ENCODE measurements at places on chromosomes 1 and 21.

GRCh38 chr1:4656533-4657140 lies 2.2 kb downstream of the AJAP1 start:
- no peak for DNase-seq

GRCh38 chr1:235767795-235768194 lies 98.9 kb downstream of the LYST start:
- no peak for DNase-seq

DNA sequence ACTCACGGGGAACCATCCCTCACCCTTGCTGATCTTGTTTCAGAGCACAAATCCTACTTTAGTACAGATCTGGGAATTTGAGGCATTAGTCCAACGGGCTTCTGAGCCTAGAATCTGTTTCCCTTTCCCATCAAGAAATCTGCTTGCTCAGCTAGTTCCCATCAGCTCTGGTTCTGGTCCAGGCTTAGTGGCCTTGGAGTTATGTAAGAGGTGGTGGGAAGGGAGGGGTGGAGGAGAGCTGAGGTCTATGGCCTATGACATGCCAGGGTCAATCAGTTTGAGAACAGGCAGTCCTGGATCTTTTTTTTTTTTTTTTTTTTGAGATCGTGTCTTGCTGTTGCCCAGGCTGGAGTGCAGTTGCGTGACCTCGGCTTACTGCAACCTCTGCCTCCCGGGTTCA lies 4.1 kb downstream of the GSTM1 start:
- no peak for DNase-seq

DNA sequence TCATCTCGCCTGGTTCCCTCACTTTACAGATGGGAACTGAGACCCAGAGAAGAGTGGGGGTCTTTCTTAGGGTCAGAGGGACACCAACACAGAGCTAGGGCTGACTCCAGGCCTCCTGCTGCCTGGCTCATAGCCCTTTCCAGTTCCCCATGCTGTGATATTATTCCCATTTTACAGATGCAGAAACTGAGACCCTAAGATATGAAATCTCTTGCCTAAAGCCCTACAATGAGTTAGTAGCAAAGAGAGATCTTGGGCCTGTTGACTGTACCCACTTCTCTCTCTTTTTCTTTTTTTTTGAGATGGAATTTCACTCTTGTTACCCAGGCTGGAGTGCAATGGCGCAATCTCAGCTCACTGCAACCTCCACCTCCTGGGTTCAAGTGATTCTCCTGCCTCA lies 49.9 kb downstream of the SLC9A1 start:
- no peak for DNase-seq

- no peak for DNase-seq
These were observed 147.2 kb upstream of the JUN start for GRCh38 chr1:58931024-58931423.

DNA sequence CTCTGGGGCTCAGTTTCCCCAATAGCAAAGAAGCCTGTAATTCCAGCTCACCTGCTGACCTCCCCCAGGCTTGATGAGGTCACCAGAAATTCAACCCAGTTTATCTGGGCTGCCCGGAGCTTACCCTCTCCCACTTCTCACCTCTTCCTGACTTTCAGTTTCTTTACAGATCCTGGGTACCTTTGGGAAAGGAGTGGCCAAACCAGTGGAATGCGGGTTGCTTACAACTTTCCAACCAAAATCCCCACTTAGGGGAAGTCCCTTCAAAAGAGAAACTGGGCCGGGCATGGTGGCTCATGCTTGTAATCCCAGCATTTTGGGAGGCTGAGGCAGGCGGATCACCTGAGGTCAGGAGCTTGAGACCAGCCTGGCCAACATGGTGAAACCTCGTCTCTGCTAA lies 5.9 kb upstream of the MARCKSL1 start:
- no peak for DNase-seq

GRCh38 chr21:15152591-15152990 lies 87.8 kb upstream of the NRIP1 start:
- DNase-seq, result no peak

GRCh38 chr1:196516373-196516772 lies 91.9 kb downstream of the KCNT2 start:
- no peak for DNase-seq

Data from EH (cell line).